ENCODE measurements at places on chromosomes 6 and 20.
A peak's percentile ranks its signal among the peaks of the same experiment; 100 is the strongest.

DNA sequence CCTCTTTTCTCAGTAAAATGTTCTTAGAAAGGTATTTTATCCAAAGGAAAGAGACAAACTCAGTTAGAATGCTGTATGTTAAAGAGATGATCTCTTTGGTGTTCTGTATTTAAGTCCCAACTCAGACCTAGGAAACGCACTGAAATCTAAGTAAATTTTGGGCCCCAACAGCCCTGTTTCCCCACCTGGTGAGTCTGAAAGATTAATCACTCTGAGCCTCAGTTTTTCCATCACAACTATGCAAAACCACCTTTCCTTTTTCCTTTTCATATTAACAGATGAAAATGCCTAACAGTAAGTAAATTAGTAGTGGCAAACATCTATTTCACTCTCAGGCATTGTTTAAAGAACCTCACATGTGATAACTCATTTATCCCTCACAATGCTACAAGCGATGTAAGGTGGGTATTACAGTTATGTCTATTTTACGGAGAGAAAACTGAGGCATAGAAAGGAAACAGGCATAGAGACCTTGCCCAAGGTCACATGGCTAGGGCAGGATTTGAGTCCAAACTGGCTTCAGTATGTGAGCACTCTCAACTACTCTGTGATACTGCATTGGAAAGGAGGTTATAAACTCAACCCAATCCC is 36.0 kb upstream of the FAM83C start:
- no peak for DNase-seq

- DNase-seq = no peak
These were observed 70.5 kb upstream of the FYN start for GRCh38 chr6:111943726-111944125.

- DNase-seq = no peak
These were observed 10.2 kb downstream of the STX11 start for GRCh38 chr6:144160431-144161005.

DNA sequence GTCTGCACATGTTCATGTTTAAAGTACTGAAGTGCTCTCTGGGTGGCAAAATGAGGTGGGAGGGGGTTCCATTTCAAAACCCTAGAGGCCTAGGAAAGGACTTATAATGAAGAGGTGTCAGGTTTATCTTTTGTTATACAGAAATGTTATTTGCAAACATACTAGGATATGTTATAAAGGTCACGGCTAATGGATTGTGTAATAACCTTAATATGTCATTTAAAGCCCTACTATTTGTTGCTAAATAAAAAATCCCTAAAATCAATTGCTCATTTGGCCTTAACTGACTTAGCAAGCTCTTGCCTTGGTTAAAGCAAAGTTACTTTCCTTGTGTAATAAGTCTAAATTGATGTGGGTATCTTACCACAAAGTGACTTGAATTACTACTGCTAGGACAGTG is 8.8 kb downstream of the NKX2-4 start:
- no peak for DNase-seq

- no peak for DNase-seq
These were observed 33.9 kb upstream of the ZBTB24 start for GRCh38 chr6:109516929-109517328.

- DNase-seq = no peak
These were observed 1.9 kb upstream of the AP5S1 start for GRCh38 chr20:3818155-3819151.

DNA sequence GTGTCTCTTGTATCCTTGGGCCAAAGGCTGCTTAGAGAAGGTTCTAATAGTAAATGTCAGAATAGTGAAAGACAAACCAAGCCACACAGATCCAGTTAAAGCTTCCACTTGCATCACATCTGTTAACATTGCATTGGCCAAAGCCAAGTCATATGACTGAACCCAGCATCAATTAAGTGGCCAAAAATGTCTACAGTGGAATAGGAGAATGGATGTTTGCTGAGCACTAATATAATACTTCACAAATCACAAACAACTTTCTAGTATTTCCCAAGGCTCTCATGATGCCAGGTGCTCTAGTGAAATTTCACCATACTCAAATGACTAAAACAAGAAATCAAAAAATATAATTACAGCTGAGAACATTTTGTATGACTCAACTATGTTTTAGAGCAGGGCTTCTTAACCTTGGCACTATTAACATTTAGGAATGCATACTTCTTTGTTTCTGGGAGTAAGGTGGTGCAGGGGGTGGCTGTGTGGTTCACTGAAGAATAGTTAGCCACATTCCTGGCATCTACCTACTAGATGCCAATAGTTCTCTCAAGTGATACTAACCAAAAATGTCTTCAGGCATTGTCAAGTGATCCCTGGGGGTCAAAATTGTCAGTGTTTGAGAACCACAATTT is 148.0 kb upstream of the SPTLC3 start:
- no peak for DNase-seq

- no peak for DNase-seq
These were observed 650.4 kb downstream of the RFPL4B start for GRCh38 chr6:112997421-112998085.

DNA sequence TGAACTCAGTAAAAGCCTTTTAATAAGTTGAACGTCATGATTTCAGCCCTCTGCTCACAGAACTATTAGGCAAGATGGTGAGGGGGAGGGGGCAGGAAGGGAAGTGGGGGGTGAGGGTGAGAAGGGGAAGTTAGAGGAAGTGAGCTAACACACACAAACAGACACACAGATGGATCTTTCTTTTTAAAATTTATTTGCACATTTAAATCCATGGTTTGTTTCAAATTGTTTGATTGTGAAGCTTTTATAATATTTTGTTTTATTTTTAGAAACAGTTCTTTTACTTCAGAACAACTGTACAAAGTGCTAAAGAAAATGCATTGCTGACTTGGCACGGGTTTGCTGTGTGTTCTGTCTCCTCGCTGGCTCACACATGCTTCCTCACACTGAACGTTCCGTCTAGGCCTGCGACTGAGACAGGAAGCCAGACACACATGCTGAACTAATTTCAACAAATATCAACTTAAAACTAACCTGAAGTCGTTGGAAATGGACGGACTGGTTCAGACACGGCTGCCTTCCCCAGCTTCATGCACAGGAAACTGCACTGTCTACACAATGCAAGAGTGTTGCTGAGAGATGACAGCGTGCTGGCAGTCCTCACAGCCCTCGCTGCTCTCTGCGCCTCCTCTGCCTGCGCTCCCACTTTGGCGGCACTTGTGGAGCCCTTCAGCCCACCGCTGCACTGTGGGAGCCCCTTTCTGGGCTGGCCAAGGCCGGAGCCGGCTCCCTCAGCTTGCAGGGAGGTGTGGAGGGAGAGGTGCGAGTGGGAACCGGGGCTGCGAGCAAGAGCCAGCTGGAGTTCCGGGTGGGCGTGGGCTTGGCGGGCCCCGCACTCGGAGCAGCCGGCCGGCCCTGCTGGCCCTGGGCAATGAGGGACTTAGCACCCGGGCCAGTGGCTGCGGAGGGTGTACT is 8.1 kb upstream of the ZBP1 start:
- peak; percentile 76 for DNase-seq

- no peak for DNase-seq
These were observed 569 bp downstream of the TCEA2 start for GRCh38 chr20:64063389-64064144.

All from natural killer cell treated with Interleukin-12 subunit alpha and Interleukin-12 subunit beta and Interleukin-15 and Interleukin-18, amount 100 ng/mL, for 72 hours (primary cell).